Left ventricle myocardium superior (tissue), 1 donor: ENCODE measurements at places on chromosomes 13 and 19.

- DNase-seq: no peak
Observed at GRCh38 chr19:33946535-33947264, 150.0 kb downstream of the KCTD15 start.

DNA sequence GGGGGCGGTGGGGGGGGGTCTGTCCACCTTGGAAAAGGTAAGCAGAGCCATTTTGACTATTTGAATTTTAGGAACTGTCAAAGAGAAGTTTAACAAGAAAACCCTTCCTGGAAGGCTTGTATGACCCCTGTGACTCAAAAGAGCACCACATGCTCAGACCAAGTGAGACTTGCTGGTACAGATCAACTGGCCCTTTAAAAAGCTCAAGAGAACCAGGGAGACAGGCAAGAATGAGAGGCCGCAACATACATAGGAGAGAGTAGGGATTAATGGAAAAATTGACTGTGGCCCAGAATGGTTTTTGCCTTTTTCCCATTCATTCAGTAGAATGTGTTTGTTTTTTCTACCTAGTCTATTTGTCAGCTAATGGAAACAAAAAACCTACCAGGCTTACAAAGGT lies 26.2 kb upstream of the ATP8A2 start:
- DNase-seq: no peak

GRCh38 chr13:108594153-108594552 lies 35.3 kb upstream of the MYO16 start:
- DNase-seq: no peak

GRCh38 chr13:74869846-74870245 lies 612.1 kb downstream of the TBC1D4 start:
- no peak for DNase-seq

- no peak for DNase-seq
Observed at GRCh38 chr13:78977311-78977710, 318.4 kb upstream of the OBI1 start.
